ENCODE measurements at places on chromosomes 5 and 9.

GRCh38 chr5:8824371-8824770 is 721.5 kb downstream of the SEMA5A start:
- DNase-seq = no peak

DNA sequence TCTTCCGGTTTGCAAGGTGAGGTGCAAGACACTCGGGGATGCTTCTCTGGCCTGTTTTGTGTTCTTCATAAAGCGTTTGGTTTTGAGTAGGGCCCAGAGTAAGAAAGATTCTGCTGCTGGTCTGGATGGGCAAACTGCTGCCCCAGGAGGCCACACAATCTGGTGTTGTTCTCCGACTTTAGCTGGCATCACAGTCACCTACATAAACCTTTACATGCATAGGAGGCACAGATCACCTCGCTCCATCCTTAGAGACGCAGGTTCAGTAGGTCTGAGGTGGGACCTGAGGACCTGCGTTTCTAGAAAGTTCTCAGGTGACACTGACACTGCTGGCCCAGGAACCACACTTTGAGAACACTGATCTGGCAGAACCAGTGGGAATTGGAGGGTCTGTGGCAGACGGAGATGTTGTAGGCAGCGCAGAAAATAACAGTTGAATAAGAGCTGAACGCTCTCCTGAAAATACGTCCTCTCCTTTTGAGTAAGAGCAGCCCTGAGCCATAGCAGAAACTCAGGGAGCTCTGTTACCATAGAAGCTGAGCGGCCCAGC is 3.9 kb upstream of the SLC6A3 start:
- no peak for DNase-seq

GRCh38 chr9:129885670-129886106 is 50.4 kb downstream of the USP20 start:
- DNase-seq = peak; percentile 78

DNA sequence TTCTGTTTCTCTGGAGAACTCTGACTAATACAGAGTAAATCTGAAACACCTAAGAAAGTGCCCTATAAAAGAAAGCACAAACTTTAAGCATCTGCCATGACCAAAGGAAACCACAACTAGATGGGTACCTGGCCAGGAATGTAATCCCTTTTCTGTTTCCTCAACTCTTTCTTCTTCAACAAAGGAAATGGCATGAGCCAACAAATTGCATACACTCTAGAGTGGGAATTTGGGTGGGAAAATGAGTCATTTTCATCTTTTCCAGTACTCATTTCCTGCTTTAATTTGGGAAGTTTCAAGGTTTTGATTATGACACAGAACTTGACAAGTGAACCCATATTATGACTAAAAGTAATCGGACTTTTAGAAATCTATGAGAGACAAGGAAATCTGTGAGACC is 349.2 kb upstream of the RORB start:
- DNase-seq = no peak

GRCh38 chr5:168878135-168878745 is 299.1 kb upstream of the PANK3 start:
- no peak for DNase-seq

DNA sequence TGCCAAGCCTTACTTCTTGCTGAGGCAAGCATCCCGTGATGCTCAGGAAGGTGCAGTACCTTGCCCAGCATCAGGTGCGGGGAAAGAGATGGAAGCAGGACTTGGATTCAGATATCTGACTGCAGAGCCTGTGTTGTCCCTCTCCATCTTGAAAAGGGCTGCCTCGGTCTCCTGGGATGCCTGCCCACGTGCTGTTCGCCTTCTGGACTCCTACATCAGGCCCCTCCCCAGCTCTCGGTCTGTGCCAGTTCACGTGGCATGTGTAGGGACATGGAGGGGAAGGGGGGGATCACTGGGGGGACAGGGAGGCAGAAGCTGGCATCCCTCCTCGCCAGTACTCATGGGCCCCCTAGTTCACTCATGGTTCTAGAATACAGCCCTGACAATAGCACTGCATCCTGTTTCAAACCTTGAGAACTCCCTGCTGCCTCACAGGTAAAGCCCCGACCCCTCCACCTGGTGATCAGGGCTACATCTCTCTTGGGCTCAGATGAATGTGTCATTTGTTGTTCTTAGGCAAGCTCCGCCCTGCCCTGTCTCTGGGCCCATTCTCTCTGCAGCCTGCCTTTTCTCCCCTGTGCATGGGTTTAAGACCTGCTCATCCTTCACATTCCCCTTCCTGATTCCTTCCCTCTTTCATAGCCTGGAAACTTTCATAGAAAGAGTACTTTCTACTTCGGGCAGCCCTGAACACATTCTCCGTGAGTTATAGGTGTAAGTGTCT is 38.9 kb upstream of the SLC25A51 start:
- DNase-seq = no peak

GRCh38 chr5:71533615-71534014 is 53.5 kb upstream of the MCCC2 start:
- DNase-seq = no peak

GRCh38 chr5:170639221-170639925 is 135.6 kb downstream of the KCNIP1 start:
- no peak for DNase-seq

- DNase-seq = peak; percentile 68
Measured at GRCh38 chr9:631596-631995, 209.9 kb upstream of the DMRT1 start.

- no peak for DNase-seq
Measured at GRCh38 chr9:130920233-130920632, 18.8 kb downstream of the FIBCD1 start.

All from CMK (cell line).